Esophagus squamous epithelium (tissue), 5 donors: ENCODE measurements at places on chromosomes 4 and X.

- H3K4me3 ChIP-seq: no peak overlapping the region
- no peak overlapping the region for H3K27ac ChIP-seq
- DNase-seq: no peak
- no peaks in the 10 kb centered on the region for H3K4me1 ChIP-seq
These were observed 315.2 kb downstream of the GRID2 start for GRCh38 chr4:92618968-92619367.

DNA sequence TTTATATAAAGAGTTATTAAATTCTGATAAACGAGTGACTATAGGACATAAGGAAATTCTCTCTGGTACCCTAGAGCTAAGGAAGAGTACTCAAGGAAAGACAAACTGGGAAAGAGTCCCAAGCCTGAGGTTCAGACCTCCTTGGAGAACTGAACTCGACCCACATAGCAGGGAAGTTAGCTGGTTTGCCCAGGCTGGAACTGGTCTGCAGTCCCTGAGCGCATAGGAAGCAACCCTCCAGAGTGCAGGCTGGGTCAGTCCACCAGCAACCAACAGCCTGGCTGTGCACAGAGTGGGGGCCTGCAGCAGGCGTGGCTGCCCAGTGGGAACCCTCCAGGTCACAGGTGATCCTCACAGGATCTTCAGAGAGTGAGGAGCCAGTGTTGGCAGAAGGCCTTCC, 114.1 kb downstream of the SOWAHB start:
- H3K27me3 ChIP-seq: no peaks in the 10 kb centered on the region
- no peak overlapping the region for H3K4me3 ChIP-seq
- DNase-seq: no peak
- H3K36me3 ChIP-seq: no peaks in the 10 kb centered on the region
- no peak overlapping the region for H3K27ac ChIP-seq
- peaks cover 11% of the 10 kb centered on the region for H3K4me1 ChIP-seq

DNA sequence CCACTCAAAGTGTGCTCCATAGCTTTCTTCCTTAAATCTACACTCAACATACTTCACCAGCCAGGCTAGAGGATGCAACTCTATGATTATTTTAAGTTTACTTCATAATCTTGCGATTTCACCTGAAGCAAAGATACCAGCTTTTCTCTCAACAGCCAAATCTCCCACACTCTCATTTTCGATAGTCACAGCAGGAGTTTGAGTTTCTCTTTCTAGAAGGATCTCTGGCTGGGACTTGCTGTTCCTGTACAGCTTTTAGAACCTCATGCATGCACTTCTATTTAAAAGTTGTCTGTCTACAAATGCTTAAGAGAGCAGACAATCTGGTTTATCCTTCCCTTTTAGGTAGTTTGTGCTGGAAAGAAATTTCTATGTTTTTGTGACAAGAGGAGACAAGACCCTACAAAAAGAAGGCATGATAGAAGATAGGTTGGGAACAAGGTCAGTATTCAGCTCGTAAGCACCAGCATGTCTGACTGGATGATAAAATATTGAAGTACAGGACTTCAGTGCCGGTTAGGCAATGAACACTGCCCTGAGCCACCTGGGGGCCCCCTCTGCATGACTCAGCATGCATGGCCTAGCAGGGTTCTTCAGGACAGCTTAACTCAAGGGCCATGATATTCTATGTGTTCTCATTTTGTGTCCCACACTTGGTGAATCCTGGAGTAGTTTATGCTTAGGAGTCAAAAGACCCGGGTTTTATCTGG, 65.6 kb downstream of the ATXN3L start:
- H3K36me3 ChIP-seq: no peaks in the 10 kb centered on the region
- H3K4me1 ChIP-seq: no peaks in the 10 kb centered on the region
- H3K27ac ChIP-seq: no peak overlapping the region
- H3K27me3 ChIP-seq: no peaks in the 10 kb centered on the region

DNA sequence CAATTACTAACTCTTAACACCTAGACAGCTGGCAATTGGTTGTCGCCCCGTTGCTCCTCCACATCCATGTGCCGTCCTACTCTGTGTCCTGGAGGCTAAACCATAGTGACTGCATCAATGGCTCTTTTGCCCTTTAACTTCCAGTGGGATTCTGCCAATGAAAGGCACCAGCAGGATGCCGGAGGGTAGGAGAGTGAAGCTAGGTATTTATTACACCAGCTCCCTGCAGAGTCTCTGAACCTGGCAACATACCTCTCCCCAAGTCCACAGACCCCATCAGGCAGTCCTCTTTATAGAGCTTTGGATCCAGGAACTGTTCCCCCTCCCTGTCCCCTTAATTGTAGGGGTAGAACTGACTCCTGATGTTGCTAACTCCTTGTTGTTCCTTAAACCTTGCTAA, 426.8 kb downstream of the HNRNPD start:
- H3K27me3 ChIP-seq: no peaks in the 10 kb centered on the region
- no peak overlapping the region for H3K27ac ChIP-seq
- no peak overlapping the region for H3K4me3 ChIP-seq
- no peaks in the 10 kb centered on the region for H3K4me1 ChIP-seq
- H3K36me3 ChIP-seq: no peaks in the 10 kb centered on the region
